ENCODE measurements at places on chromosomes 3 and 15.
A peak's percentile ranks its signal among the peaks of the same experiment; 100 is the strongest.

GRCh38 chr3:153670577-153670976 lies 450.6 kb upstream of the ARHGEF26 start:
- no peak for DNase-seq

DNA sequence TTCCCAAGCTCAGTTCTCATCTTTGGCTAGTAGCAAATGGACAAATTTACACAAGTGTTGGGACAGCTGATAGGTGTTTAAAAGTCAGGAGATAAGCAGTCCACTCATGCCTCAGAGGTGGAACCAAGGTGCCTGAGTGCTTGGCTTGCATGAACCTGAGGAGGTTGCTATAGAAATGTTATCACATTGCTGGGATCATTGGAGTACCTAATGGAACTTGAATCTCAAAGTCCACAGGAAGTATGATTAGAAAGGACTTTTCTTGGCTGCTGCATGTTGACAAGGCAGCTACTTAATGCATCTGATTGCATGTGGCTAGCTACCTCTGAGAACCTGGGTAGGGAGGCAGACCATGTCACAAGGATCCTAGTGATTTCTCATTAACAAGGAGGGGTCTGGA lies 39.5 kb upstream of the C3orf80 start:
- no peak for DNase-seq

- peak; percentile 15 for DNase-seq
Observed at GRCh38 chr3:48429960-48430707, at the start of gene PLXNB1. TSS of gene PLXNB1 (minus strand) at chr3:48430086. CDS start at chr3:48424611, 5,475 bp downstream.

- no peak for DNase-seq
Observed at GRCh38 chr3:17972030-17972429, 229.6 kb upstream of the TBC1D5 start.

- no peak for DNase-seq
Observed at GRCh38 chr3:9121366-9122001, 128.0 kb downstream of the SRGAP3 start.

Data from NCI-H446 (cell line).